ENCODE measurements at places on chromosomes 1 and 21. TPM values are rescaled to one million over a fixed set of nuclear protein-coding genes. Genes with fewer than 3 reads are reported as not detected.

The SVBP gene
- total RNA-seq: 31.1 TPM

GRCh38 chr1:26307363-26307781, 936 bp upstream of the UBXN11 start:
- no peak for DNase-seq

GRCh38 chr1:184031409-184032107, 6.0 kb downstream of the COLGALT2 start:
- DNase-seq: no peak

DNA sequence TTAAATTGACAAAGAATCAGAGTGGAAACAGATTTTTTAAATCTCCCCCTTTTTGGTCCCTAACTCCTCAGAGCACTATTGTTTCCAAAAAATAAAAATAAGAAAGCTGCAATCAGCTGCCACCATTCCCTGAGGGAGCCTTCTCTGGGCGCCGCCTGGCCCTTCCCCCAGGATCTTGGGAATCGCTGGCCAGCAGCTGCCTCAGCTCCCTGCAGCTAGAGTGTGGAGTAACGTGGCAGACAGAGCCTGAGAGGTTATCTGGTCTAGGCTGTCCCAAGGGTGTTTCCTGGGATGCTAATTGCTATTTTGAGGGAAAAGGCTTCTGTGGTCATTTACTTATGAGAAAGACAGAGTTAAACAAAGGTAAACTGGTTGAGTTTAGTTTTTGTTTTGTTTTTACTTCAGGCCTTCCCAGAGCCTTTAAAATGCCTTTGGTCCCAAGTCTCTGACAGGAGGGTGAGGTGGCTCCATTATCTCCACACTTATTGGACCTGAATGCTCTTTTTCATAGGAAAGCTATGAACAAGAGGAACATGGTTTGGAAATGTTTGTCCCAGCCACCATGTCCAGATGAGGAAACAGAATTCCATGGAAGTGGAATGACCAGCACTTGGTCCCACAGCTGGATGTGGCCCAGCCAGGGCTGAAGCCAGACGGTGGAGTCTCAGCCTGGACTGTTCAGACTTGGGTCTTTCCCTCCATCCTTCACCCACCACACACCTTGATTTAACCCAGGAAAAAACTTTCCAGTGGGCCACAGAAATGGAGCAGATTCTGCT, 14.1 kb upstream of the KIAA1614 start:
- no peak for DNase-seq

The RPTN gene
- not detected for total RNA-seq

- no peak for DNase-seq
Measured at GRCh38 chr1:231643071-231643934, 16.7 kb downstream of the DISC1 start.

The BGLAP gene
- not detected for total RNA-seq

- no peak for DNase-seq
Measured at GRCh38 chr1:62352387-62352786, 33.2 kb upstream of the KANK4 start.

- DNase-seq: no peak
Measured at GRCh38 chr1:25477448-25478034, 46.8 kb downstream of the MACO1 start.

The MAN1C1 gene
- total RNA-seq: not detected

- no peak for DNase-seq
Measured at GRCh38 chr1:101964708-101965107, 32.0 kb downstream of the OLFM3 start.

- no peak for DNase-seq
Measured at GRCh38 chr1:207807326-207807689, 55.5 kb downstream of the CD46 start.

- DNase-seq: no peak
Measured at GRCh38 chr1:180590889-180591288, 32.1 kb downstream of the OVAAL start.

DNA sequence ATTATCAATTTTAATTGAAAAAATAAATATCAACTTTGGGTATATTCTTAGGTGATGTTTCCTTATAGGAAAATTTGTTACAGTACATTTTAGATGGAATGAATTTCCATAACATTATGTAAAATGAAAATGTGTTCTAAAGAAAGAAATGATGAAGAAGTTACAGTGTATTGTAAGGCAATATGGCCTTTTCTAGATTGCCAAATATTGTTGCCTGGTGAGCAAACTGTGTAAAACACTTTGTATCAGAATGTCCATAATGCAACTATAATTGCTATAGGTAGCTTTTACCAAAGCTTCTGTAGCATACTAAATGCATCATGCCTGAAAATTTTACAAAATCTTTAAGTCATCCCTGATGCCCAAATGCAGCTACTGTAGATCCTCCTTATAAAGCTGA, 285.0 kb downstream of the LRRC7 start:
- no peak for DNase-seq

The SERINC2 gene
- 25.8 TPM for total RNA-seq

- no peak for DNase-seq
Measured at GRCh38 chr21:29434081-29434480, 135.4 kb downstream of the BACH1 start.

DNA sequence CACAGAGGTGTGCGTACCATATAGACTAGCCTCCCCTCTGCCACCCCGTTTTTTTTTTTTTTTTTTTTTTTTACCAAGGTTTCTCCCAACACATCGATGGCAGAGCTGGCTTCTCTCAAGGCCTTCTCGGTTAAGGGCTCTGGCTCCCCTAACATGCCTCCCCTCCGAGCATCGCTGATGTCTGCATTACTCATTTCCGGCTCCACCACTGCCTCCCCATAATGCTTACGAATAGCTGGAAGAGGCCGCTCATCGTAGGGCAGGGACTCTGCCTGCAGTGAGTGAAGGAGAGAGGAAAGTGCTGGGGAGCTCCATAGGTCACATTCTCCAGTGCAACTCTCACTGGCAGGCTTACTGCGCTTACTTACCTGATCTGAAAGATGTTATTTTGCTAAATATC, 20.6 kb downstream of the CEP104 start:
- DNase-seq: no peak

The IGSF5 gene
- total RNA-seq: not detected

- DNase-seq: no peak
Measured at GRCh38 chr1:100034470-100034869, 64.7 kb downstream of the SLC35A3 start.

DNA sequence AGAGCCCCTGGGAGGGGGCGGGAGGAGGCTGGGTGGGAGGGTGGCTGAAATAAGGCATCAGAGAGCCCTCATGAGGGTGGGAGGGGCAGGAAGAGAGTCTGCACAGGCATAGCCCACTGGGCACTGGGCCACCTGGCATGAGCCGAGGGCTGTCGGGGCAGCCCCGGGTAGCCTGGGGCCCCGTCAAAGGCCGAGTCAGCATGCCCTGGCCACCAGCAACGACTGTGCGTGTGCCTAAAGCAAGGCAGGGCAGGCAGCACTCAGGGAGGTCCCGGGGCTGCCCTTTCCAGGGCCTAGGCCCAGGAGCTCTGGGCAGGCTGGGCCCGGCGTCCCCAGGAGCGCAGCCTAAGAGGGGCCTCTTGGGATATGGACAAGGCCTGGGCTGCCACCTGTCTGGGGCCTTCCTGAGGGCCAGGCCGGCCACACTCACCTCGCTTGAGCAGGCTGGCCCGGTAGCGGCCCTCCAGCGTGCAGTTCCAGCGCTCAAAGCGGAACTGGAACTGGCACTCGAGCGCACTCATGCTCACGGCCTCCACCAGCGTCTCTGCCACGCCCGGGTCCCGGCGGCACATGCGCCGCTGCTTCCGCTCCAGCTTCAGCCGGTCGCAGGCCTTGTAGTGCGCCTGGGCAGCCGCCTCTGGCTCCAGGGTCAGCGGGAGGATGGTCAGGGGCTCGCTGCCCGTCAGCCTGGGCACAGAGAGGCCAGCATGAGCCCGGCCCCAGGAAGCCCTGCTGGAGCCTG, 22.7 kb downstream of the WNT9A start:
- DNase-seq: peak; percentile 60

DNA sequence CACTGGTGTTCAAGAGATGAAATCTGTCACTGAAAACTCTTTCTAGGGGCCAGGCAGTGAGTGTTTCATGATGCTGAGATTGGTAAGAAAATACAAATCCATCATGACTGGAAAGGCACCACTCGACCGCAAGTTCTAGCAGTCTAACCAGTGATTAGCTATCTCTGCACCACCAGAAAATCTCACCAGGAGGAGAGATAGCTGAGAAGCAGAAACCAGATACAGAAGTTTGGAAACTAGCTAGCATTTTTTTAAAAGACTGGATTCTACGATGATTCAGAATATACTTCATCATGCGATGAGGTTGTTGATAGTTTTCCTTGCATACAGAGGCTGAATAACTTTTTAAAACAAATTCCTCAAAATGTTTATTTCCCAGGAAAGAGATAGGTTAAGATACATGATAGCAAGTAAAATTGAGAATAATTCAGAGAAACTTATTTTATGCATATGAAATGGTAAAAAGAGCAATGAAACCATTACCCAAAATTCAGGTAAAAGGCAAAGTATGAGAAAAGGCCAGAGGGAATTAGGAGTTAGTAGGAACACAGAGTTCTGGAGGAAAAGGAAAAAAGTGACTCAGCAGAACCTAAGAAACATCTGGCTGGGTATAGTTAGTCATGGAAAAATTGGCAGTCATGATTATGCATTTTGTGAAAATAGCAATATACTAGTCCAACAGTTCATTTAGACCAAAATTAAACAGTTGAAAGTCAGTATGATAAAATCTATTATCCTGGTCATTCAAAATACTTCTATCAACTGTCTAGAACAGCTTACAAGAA, 3.3 kb upstream of the F3 start:
- no peak for DNase-seq

The CHIA gene
- not detected for total RNA-seq

DNA sequence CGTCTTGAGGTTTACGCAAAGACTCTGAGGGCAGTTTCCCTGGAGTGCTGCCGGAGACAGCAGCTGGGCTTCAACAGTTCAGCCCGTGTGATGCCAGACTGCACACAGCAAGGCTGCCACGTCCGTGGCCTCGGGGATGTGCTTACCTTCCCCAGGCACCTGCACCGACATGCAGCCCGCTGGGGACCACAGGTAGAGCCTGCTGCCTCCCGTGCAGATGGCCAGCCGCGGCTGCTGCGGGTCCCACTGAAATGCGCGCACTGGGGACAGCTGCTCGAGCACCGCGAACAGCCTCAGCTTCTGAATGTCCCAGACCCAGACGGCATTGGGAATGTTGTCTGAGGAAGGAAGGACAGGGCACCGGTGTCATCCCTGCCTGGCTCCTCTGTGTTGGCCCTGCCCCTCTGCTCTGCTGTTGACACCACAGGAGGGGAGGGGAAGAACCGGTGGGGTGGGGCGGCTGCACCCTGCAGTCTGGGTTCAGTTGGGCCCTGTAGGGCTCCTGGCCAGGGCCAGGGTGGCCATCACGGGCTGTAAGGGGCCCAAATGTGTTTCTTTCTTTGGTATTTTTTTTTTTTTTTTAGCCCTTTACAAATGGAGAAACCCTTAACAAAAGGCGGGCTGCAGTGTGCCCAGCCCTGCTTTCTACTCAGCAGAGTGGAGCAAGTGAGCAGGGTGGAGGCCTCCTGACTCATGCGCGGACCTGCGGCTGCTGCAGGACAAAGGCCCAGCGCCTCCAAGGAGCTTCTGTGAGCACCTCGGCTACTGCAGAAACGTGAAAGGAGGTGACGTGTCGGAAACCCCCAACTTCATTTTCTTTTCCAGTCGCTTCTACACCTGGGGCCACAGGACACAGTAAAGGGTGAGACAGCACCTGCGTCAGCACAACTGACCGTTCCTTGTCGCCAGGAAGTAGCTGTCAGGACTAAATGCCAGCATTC, 6.8 kb downstream of the TPRG1L start:
- no peak for DNase-seq

DNA sequence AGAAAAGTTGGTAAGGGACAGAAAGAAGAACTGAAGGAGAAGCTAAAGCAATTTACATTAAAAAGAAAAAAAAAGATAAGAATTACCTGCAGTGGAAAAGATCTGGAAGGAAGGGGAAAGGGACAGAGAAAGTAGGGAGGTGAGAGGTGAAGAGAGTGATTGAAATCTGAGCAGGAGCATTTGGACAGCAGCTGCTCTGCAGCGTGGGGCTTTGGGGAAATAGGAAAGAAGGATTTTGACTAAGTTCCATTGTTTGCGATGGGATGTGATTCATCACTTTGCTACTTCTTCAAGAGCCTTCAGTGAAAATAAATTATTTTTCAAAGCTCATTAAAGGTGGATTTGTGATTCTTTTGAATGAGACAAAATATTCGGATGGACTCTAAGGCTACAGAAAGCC, 26.1 kb upstream of the NMNAT2 start:
- peak; percentile 4 for DNase-seq

DNA sequence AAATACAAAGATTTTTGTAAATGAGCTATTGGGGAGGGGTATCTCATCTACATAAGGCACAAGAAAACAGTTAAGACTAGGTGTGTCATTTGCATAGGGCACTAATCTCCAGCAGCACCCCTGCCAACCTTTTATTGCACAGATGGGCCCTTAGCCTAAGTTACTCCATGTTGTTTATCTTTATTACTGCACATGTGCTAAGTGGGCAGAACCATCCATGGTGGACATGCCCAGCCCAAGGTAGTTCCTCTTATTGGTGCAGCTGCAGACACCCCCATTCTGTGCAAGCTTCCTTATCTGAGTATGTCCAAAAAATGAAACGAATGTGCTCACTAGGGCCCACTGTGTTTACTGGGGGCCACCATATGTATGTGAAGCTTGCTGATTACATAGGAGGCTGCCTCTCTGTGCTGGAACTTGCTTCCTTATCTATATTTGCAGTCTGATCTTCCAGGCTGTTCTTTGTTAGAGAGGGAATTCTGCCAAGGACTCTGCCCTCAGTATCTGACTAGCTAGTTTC, 77.3 kb upstream of the NEK7 start:
- DNase-seq: no peak

DNA sequence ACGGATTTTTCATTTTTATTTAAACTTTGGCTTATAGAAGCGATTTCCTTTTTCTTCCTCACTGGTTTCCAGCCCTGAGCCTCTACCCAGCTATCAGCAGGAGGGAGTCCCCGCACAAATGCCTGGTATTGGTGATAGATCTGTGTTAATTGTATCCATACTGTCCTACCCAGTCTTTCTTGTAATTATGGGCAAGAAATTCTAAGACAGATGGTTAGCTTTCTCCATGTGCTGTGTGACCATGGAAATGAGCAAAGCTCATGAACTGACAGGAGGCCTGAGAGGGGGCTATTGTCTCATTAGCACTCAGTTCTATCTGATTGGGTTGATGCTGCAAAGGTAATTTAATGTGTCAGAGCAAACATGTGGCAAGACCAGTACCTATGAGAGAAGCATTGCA, 108.1 kb upstream of the IVNS1ABP start:
- DNase-seq: no peak

DNA sequence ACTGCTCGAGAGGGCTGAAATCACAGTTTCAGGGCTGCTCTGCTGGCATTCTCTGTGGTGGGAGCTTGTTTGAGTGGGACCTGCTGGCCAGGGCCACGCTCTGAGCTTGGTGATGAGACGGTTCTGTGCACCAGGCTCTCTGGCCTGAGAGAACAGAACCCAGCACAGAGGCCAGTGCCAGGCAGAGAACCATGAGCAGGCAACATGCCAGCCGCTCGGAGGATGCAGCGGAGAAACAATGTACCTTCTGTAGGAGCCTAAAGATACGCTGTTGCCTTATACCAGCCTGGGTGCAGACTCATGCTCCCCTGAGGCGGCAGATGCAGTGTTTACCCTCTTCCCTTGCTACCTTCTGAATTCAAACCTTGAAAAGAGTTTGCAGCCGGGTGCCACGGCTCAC, 10.0 kb downstream of the C2CD2 start:
- no peak for DNase-seq

The LCE1F gene
- total RNA-seq: not detected

All from MG63 (cell line).